ENCODE measurements at places on chromosomes 1 and 21.

DNA sequence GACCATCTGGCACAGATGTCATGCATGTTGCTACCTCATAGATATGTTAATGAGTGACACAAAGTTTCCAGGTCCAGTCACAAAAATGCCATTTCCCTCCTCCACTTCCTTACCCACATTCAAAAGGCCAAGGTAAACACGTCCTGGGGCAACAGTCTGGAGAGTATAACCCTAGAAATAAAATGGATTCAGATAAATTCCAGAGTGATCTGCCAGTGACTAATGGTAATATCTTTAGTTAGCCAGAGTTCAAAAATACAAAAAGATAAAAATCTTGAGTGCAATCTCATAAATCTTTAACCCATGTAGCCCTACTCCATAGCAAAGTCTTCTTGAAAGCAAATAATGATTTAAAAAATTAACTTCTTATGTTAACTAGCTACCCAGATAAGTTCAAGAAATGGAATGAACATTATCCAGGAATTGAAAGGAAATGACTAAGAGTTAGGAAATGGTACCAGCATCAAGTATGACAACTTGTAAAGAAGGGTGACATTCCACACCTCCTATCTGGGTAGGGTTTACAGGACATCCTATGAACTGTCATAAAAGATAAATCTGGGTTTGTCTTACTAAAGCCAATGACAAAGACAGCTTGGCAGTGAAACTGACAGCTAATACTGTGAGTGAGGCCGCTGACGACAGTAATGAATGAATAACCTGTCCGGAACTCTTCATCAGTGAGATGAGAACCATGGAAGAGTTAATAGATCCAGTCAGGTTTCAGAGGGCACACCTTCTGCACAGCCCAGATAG is 18.1 kb downstream of the RGS2 start:
- no peak for DNase-seq

DNA sequence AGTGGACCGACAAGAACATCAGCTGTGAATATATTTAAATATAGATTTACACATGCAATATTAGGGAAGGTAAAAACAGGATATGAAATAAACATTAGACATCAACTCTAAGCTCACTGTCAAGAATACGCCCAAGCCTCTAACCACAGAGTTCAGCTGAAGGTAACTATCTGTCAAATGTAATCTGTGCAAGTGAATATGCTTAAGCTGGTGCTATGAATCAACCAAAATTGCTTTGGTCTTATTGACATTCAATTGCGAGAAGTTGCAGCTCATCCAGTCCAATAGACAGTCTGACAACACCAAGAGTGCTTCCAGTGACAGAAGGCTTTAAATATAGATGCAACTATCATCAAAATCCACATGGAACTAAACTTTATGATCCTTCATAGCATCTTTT is 32.3 kb downstream of the USH2A start:
- DNase-seq = no peak

DNA sequence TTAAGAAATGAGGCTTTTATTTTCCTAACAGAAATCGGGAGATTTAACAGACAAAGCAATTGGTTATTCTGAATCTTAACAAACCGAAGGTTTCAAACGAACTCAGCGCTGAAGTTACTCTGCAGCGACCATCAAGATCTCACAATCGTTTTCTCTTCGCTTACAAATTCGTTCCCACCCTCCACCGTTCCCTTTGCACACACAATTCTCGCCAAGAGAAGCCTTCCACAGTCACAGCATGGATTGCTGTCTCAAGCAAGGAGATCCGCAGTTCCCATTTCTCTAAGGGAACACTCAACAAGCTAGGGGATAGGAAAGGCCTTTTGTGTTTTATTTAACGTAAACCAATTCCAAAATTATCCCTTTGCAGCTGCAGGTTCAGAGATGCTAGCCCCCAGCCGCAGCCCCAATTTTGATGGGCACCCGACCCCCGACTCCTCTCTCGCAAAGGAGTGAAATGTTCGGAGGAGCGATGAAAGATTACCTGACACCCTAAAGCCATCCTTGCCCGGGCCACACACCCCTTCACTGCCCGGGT is 755 bp downstream of the FBXO42 start:
- DNase-seq = no peak

DNA sequence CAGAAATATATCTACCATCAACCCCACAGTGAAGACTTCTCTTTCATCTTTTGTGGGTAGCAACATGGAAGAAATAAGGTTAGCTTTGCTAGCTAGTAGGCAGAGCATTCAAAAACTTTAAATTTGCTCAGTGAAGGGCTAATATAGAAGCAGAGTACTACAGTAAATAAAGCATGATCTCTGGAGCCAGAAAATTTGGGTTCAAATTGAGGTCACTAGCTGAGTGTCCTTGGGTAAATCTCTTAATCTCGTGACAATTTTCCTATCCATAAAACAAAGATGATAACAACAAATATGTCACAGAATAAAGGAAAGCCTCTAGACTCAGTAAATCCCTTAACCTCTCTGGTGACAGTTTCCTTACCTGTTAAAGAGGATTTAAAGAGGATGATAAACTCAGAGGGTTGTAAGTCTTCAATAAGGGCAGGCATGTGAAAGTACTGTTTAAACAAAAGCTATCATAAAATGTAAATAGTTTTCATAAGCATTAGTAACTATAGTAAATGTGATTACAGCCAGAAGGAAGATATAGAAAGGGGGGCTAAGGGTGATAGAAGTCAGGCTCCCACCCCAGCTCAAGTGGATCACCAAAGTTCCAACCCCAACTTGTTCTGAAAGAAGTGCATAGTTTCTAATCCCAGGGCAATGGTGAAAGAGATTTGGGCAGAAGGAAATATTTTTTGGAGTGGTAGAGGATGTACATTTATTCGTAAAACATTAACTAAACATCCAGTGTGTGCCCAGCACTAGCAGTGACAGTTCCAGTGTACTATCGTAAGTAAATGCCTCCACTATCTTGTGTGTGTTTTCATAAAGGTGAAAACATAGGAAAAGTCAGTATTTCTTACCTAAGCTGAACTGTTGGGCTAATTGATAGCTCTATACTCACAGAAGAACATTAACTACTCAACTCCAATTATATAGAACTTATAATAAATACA is 24.8 kb downstream of the TM2D1 start:
- DNase-seq = no peak

DNA sequence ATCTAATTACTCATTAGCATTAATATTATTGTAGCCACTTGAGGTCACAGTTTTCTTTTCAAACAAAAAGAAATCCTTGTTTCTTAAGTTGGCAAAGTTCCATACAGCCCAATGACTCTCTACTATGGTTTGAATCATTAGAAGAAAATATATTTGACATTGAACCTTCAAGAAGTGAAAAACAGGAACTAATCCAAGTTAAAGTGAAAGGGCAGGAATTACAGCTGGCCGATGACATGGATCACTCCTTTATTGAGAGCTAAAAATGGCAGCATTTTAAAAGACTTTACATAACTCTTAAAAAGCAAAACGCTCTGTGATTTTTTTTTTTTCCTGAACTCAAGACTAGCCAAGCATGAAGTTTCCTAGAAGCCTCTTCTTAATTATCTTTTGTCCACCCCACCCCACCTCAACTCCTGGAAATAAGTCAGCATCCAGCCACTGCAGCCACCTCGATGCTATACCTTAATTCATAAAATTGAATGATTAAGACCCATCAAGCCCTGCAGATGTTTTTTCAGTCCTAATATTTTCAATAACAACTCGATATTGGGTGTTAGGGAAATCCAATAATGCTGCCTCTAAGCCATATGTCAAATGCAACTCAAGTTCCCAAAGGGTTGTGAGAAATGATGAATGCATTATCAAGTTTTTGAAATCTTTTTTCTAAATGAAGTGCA is 323.1 kb downstream of the HHIPL2 start:
- no peak for DNase-seq

GRCh38 chr1:63888984-63889383 is 115.2 kb downstream of the ROR1 start:
- no peak for DNase-seq

- no peak for DNase-seq
Measured at GRCh38 chr1:76314730-76315129, 240.2 kb downstream of the ST6GALNAC3 start.

- peak; percentile 40 for DNase-seq
Measured at GRCh38 chr1:6208723-6209660, 3.1 kb downstream of the RNF207 start.

DNA sequence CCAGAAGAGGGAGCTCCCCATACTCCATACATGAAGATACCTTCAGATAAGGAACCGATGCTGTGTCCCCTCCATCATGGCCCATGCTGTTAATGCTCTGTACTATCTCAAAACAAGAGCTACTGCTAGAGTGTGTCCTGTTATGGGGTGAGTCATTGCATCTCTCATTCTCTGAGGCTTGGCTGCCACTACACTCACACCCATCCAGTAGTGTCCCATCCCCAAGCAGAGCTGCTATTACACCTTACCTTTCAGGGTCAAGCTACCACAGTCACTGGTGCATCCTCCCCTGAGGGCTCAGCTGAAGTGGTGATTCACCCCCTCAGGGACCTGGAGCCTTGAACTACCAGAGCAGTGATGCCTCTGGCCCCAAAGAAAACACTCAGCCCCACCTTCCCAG is 198.5 kb downstream of the PLA2G4A start:
- no peak for DNase-seq

GRCh38 chr1:158014731-158015320 is 21.4 kb downstream of the KIRREL1 start:
- DNase-seq = no peak

DNA sequence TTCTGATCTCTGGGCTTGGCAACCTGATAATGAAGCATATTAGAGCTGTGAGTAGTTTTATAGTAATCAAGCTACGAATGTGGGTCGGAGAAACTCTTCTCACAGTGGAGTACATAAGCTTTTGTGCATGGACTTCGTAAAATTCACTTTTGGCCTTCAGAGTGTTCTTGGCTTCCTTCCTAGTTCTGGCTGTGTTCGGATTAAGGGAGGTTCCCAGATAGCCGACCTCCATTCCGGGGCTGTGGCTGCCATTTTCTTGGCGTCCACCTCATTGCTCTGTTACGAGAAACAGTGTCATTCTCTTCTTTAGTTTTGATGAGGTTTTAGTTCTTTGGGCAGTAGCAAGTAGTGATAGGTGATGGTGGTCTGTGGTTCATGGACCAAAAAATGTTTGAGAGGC is 26.3 kb downstream of the CAMTA1 start:
- no peak for DNase-seq

GRCh38 chr21:36079671-36080070 is 9.8 kb downstream of the CBR1 start:
- DNase-seq = no peak

DNA sequence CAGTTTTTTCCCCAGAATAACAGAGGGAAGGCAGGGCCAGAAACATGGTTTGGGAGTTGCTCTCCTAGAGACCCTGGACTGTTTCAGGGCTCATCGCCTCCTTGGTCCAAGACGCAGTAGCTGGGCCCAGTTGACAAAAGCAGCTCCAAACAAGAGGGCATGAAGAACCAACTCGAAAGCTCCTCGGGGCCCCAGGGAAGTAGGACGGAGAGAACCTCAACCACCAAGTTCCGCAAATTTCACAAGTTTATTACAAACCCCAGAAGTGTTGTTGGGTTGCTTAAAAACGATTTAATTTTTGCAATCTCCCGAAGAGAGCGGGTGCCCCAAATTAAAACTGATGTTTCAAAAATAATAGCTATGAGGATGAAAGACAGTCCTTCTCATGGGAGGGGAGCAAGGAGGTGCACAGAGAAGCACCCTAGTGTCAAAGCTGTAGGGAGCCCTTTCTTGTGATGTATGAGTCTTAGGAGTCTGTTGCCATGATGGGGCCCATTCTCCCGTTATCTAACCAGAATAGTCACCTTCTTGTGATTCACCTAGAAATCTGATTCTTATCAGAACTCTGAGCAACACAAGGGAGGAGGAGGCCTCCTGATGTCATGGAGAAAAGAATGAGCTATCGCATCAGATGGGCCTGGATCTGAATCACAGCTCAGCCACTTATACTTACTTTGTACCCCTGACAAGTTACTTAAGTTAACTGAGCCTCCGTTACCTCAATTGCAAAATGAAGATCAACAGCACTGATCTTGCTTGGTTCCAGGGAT is 165.7 kb upstream of the IRF2BP2 start:
- DNase-seq = peak; percentile 39

DNA sequence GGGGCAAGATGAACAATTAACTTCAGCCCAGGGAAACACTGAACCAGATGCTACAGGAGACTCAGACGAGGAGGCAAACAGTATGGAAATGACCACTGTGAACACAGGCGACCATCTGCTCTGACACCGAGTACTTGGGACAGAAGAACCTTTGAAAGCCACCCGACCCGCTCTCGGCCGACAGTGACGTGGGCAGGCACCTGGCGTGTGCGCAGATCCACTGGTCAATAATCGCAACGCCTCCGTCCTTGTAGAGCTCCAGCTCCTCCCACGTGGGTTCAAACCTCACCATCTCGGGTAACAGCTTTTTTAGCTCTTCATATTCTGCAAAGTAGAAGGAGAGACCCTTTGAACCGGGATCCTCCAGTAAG is 20.3 kb downstream of the POFUT2 start:
- peak; percentile 1 for DNase-seq

- DNase-seq = no peak
Measured at GRCh38 chr1:116167625-116168276, 56.6 kb downstream of the MAB21L3 start.

Data from activated naive CD4-positive, alpha-beta T cell treated with anti-CD3 and anti-CD28 coated beads, Interleukin-2, amount 50 U/mL, for 16 hours (primary cell).